Camera-type eye (tissue), 1 donor: ENCODE measurements at places on chromosomes 13 and 19. TPM values are rescaled to one million over a fixed set of nuclear protein-coding genes. Genes with fewer than 3 reads are reported as not detected.

The RGL3 gene
- total RNA-seq, result 2.5 TPM

The LYPD3 gene
- total RNA-seq, result 2.9 TPM

The NLRP11 gene
- not detected for total RNA-seq

The TLE6 gene
- total RNA-seq, result 5.2 TPM

The F2RL3 gene
- 1.2 TPM for total RNA-seq

The LILRB4 gene
- 0.71 TPM for total RNA-seq

The PLIN5 gene
- 1.8 TPM for total RNA-seq

The UGGT2 gene
- 87.5 TPM for total RNA-seq

The TSSK6 gene
- total RNA-seq, result 2.4 TPM

The ABCA7 gene
- total RNA-seq, result 84.4 TPM

The TINCR gene
- total RNA-seq, result 4.8 TPM

The C1QTNF9B gene
- 0.88 TPM for total RNA-seq

The CRB3 gene
- 5.9 TPM for total RNA-seq
